ENCODE measurements at places on chromosomes 2 and 18. TPM values are rescaled to one million over a fixed set of nuclear protein-coding genes. Genes with fewer than 3 reads are reported as not detected.

Gene UGT1A8
- total RNA-seq = not detected

Gene ANKRD30B
- not detected for total RNA-seq

Gene KCNG2
- total RNA-seq = 1.1 TPM

Gene ACMSD
- total RNA-seq = not detected

Gene TMEM185B
- total RNA-seq = 20.8 TPM

Gene RSAD2
- 4.9 TPM for total RNA-seq

Gene SLC9A4
- total RNA-seq = 0.15 TPM

Gene CPLX4
- total RNA-seq = not detected

Gene FSIP2
- 0.94 TPM for total RNA-seq

DNA sequence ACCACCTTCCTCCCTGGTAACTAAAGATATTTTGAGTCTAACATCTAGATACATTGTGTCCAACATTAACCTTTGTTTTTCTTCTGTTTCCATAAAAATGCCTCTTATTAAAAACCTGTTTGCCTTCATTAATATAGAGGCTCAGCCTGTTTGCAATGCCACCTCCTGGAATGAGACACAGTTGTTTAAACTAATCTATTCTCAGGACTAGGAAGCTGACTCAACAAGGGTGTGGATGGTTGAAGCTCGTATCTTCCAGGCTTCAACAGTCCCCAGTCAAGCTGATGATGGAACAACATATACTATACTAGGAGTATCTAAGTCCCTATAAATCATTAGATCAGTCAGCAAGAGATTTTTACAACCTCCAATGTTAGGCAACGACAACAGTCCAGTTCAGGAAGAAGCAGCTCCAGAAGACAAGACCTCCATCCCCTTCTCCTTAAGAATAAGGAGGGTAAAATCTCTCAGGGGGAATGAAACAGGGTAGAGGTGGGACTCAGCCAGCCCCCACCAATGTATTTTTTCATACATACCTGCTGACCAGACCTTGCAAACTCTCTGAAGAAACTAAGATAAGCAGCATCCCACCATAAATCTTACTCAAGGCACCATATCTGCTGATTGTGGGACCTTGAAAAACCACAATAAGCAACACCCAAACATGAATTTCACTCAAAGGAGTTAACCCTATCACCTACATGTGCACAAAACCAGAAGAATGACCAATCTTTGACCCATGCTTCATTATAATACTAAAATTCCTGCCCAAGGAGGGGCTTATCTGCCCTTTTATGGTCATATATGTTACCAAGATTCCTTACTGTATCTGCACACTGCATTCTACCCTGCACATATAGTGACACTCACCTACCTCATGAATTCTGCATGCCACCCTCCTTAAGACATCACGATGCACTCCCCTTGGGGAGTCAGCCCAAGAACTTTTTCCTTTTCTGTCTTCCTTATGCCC, 21.4 kb downstream of the ZNF24 start:
- no peak for DNase-seq

DNA sequence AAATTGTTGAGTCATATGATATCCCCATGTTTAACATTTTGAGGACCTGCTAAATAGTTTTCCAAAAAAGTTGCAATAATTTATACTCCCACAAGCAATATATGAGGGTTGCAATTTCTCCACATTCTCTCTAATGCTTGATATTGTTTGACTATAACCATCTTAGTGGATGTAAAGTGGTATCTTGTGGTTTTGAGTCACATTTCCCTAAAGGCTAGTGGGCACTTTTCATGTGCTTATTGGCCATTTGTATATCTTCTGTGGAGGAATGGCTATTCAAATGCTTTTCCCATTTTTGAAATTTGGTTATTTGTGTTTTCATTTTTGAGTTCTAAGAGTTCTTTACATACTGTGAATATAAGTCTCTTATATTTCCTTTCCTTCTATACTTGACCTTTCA, 82.7 kb downstream of the SCG2 start:
- DNase-seq = no peak

- DNase-seq = no peak
Observed at GRCh38 chr2:239531456-239532241, 130.8 kb upstream of the HDAC4 start.

DNA sequence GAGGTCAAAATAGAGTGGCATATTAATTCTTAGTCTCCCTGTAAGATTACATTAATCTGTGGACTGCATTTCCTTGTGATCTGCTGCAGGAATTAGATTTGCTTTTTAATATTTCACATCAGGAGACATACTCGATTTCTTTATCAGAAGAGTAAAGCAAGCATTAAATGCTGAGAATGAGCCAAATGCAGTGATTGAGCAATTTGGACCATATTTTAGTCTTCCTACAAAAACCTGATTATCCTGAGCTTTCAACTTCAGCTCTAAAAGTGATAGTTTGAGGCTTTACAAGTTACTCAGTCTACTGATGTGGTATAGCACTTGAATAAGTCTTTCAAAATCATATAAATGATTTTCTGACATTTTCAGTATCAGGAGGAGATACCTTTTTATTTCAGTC, 774.3 kb upstream of the RAB6C start:
- DNase-seq = no peak

DNA sequence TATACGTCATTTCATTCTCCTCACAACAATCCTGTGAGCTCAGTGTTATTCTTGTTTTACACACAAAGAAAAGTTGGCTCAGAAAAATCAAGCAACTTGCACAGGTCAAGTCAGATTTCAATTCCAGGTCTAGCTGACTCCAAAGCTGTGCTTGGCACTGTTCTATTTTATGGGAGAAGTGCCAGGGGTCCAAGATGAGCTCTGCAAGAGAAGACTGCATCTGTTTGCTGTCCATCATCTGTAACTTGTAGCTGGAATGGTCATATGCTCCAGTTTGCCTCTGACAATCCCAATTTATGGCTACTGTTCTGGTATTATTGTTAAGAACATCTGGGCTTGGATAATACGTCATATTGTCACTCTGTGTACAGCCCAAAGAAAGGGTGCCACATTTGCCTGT, 28.9 kb downstream of the KCNF1 start:
- DNase-seq = no peak

DNA sequence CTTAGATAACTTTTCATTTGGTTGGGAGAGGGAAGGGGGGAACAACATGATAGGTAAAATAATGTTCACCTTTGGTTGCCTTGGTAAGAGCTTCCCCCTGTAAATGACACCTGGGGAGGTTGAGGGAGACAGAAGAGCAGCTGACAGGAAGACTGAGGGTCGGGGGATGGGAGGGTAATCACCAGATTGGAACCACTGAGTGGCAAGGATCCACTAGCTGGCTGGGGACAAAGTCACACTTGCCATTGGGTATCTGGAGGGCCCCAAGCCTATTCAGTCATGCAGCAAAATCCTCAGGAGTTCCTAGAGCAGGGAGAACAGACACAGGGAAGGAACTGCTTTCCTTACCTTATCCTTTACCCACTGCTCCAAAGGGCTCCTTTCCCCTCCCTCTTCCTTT, 84.3 kb downstream of the MAPK4 start:
- no peak for DNase-seq

DNA sequence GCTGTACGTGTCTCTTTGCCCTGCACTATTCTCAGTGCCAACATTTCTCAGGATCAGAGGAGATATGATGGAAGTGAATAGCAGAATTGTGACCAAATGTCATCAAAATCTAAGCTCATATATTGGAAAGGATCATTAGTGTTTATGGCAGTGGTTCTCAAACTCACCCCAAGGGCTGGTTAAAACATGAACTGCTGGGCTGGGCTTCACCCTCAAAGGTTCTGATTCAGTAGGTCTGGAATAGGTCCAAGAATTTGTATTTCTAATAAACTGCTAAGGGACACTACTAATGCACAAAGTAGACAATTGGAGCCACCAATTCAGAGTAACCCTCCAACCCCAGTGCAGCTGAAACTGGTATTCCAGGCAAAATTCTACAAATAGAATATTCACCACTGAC, 317.9 kb upstream of the UBE2E3 start:
- no peak for DNase-seq
